ENCODE measurements at places on chromosomes 2 and 18.

GRCh38 chr18:60508108-60508507 lies 135.5 kb upstream of the MC4R start:
- DNase-seq = no peak
- no peaks in the 10 kb centered on the region for H3K27me3 ChIP-seq
- H3K4me3 ChIP-seq = no peak overlapping the region
- H3K36me3 ChIP-seq = no peaks in the 10 kb centered on the region
- no peaks in the 10 kb centered on the region for H3K4me1 ChIP-seq

GRCh38 chr2:101478181-101479001 lies 3.5 kb upstream of the RFX8 start:
- H3K4me1 ChIP-seq = no peaks in the 10 kb centered on the region
- H3K27me3 ChIP-seq = no peaks in the 10 kb centered on the region
- H3K36me3 ChIP-seq = no peaks in the 10 kb centered on the region
- H3K27ac ChIP-seq = no peak overlapping the region

GRCh38 chr2:142222715-142223114 lies 91.9 kb upstream of the LRP1B start:
- no peaks in the 10 kb centered on the region for H3K36me3 ChIP-seq
- no peaks in the 10 kb centered on the region for H3K4me1 ChIP-seq
- H3K4me3 ChIP-seq = no peak overlapping the region
- DNase-seq = no peak
- H3K27ac ChIP-seq = no peak overlapping the region

DNA sequence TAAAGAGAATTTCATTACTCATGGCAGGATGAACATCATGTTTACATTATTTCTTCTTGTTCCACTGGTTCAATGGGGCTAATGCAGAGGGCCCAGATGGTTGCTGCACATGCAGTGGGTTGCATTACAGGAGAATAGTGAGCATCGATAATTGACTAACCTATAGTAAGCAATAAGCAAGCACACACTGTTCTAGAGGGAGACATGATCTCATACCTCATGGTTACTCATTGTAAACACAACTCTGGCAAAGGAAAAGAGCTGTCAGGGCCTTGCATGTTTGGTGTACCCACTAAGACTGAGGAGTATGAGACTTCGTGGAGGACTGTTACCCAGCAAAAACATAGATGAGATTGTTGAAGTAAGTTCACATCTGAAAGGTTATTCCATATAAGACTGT lies 885.6 kb upstream of the VRK2 start:
- no peaks in the 10 kb centered on the region for H3K27me3 ChIP-seq
- no peak overlapping the region for H3K27ac ChIP-seq
- no peak overlapping the region for H3K4me3 ChIP-seq
- H3K36me3 ChIP-seq = no peaks in the 10 kb centered on the region

DNA sequence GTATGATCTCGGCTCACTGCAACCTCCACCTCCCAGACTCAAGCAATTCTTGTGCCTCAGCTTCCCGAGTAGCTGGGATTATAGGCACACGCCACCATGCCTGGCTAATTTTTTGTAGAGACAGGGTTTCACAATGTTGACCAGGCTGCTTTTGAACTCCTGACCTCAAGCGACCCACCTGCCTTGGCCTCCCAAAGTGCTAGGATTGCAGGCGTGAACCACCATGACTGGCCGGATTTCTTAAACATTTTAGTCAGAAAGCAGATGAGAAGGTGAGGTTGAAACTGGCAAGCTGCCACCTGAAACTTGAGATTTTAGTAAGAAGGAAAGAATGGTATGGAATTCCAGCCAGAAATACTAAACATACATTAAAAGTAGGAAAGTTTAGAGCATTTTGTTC lies 31.9 kb downstream of the KLHL23 start:
- no peaks in the 10 kb centered on the region for H3K27me3 ChIP-seq
- no peaks in the 10 kb centered on the region for H3K36me3 ChIP-seq
- H3K4me3 ChIP-seq = no peak overlapping the region
- no peak for DNase-seq

DNA sequence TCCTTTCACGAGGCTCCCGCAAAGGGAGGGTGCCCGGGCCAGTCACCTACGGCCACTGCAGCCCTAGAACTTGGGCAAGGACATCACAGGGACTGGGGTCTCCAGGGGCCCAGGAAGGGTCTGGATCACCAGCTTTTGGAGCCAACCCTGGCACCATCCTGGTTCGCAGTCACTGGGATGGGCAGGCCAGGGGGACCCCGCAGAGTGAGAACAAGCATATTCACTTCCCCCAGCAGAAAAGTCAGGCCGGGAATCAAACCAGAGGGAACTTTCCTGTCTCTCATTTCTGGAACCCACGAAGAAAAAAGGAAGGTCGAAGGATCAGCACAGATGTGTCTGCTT lies 15.4 kb downstream of the SMAD7 start:
- no peaks in the 10 kb centered on the region for H3K27me3 ChIP-seq
- H3K36me3 ChIP-seq = no peaks in the 10 kb centered on the region
- H3K27ac ChIP-seq = peak overlapping the region; percentile 43
- no peak overlapping the region for H3K4me3 ChIP-seq
- DNase-seq = no peak
- peaks cover 64% of the 10 kb centered on the region for H3K4me1 ChIP-seq
